Left lung (tissue), 14 donors: ENCODE measurements at places on chromosomes 3 and 15. TPM values are rescaled to one million over a fixed set of nuclear protein-coding genes. Genes with fewer than 3 reads are reported as not detected.

Gene CEMIP
- 12.4 TPM for total RNA-seq

Gene SOX14
- total RNA-seq = not detected

Gene RBPMS2
- 3.7 TPM for total RNA-seq

- peak; percentile 35 for DNase-seq
Measured at GRCh38 chr3:190826018-190826417, 36.5 kb downstream of the GMNC start.

GRCh38 chr3:15630646-15631350, 29.3 kb downstream of the BTD start:
- DNase-seq = peak; percentile 40

Gene RPL39L
- 7.4 TPM for total RNA-seq

GRCh38 chr3:39784922-39785321, 24.5 kb upstream of the MYRIP start:
- DNase-seq = no peak

- no peak for DNase-seq
Measured at GRCh38 chr15:60385620-60386552, 11.9 kb downstream of the ANXA2 start.

DNA sequence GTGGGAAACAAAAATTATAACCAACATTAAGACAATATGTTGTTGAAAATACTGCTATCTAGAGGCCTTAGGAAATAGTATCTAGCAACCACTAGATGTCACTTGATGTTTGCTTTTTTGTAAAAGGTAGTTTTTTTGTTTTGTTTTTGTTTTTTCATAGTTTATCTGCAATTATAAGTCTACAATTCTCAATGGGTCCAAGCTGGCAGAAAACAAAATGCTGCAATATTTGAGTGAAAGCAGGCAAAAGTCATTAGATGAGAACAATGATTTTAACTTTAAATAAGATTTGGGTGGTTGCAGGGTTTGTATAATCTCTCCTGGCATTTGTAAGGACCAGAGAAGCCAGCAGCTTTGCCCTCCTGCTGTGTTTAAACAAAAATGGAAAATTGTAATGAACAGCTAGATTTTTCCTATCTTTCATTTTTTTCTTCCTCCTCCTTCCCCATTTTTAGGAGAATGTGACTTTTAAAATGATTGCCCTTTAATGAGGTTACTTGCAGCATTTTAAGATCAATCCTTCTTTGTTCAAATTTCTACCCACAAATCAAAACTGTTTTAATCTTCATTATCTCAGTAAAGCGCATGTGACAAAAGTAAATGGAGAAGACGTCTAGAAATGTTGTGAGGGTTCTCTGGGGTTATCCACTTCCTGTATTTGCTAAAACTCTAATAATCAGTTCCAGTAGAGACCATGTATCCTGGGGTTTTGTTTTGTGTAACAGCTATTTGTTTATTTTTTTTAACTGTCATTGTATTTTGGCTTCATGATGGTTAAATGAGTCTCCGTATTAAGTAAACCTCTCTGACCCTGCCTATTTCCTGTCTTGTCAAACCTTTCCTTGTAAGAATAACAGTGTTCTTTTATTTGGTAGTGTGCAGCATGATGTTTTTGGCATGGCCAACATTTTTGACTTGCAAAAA, 27.3 kb downstream of the DUT start:
- no peak for DNase-seq

- no peak for DNase-seq
Measured at GRCh38 chr3:185200639-185201038, 47.8 kb upstream of the C3orf70 start.

Gene UROC1
- total RNA-seq = not detected

Gene DGKG
- total RNA-seq = 6.2 TPM

GRCh38 chr15:60893886-60894285, 335.2 kb downstream of the RORA start:
- no peak for DNase-seq

Gene FAM81A
- 1.9 TPM for total RNA-seq
